Stimulated activated CD4-positive, alpha-beta T cell treated with anti-CD3 and anti-CD28 coated beads, Interleukin-12 subunit alpha, Interleukin-12 subunit beta, amount 100 ng/mL, for 48 hours (primary cell): ENCODE measurements at places on chromosomes 7 and 10.

DNA sequence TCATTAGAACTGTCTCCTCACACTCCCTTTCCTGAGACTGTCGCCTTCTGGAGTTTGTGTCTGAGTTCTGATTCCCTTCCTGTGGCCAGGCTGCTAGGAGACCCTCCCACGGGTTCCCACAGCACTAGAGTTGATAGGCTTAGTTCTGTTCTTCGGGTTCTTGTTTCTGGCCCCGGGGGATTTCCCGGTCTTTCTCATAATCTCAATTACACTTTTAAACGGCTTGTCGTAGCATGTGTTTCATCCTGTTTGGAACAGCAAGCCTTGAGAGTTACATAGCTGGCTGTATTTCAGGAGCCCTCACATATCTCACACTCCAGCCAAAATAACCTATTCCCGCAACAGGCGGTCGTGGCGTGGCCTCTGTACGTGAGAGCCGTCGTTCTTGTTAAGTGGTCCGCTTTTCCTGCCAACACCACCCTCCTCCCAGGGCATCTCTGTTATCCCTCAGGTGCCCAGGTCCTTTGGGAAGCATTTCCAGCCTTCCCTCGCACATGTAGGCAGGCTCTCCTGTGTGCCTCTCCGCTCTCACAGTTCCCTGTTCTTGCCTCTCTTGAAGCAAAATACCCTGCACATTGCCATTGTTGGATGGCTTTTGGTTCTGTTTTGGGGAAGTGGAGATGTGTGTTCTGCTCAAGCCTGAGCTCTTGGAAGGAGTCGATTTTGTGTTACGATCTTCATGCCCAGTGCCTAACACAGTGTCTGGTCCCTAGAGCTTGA lies 46.0 kb downstream of the CDC123 start:
- peak; percentile 35 for DNase-seq

DNA sequence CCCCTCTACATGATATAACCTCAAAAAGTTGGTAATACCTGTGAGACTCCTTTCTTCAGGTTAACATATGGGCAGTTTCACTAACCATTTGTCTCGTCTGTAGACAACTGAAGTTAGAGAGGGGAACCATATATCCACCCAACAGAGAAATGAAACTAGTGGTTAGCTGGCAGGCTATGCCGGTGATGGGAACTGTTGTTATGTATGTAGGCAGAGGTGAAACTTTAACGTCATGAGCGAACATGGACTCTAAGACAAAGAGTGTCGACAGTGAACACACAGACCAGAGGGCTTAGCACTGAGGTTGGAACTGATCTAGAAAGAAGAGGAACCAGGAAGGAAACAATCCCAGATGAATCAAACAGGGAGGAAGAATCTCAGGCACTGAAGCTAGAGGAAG lies 112.4 kb downstream of the ELMO1 start:
- peak; percentile 28 for DNase-seq

GRCh38 chr10:29968585-29968984 lies 90.8 kb downstream of the JCAD start:
- no peak for DNase-seq

- DNase-seq = no peak
Measured at GRCh38 chr7:5541087-5541992, 117.7 kb upstream of the TNRC18 start.

DNA sequence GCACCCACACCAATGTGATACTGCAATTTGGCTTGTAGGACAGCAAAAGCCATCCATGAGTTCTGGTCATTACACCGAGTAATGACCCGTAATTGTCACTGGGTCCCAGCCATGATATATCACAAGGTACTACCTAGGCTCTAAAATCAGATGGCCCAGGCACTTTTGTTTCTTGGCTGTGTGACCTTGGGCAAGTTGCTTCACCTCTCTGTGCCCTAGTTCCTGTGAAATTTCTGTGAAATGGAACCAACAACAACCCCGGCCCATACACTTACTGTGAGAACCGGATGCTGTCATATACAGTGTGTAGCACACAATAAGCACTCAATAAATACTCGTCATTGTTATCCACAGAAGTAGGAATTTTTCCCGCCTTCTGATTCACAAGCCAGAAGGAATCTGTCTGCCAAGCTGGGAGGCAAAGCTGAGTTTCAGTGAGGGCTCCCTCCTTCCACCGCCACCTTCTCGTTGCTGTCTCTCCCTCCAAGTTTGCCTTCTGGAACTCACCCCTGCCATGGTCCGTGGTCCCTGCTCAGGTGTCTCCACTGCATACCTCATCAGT lies 6.4 kb upstream of the CYTH3 start:
- DNase-seq = no peak

DNA sequence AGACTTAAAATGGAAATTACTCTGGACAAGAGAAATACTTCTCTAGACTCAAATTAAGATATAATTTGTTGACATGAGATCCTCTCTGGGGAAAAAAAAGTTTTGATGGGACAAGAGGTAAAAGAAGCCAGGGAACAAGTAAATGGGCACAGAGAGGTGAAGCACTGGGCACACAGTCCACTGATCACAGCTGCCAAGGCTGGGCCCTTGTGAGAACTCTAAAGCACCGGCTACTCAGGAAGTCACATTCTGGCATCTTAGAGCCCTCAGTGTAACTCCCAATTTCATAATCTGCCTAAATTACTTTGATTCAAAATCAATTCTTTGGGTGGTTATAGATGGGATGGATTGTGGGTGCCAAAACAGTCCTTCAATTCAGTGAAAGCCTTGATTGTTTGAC lies 123.2 kb upstream of the CACNA2D1 start:
- no peak for DNase-seq

GRCh38 chr10:67550838-67551402 lies 145.1 kb downstream of the CTNNA3 start:
- no peak for DNase-seq

DNA sequence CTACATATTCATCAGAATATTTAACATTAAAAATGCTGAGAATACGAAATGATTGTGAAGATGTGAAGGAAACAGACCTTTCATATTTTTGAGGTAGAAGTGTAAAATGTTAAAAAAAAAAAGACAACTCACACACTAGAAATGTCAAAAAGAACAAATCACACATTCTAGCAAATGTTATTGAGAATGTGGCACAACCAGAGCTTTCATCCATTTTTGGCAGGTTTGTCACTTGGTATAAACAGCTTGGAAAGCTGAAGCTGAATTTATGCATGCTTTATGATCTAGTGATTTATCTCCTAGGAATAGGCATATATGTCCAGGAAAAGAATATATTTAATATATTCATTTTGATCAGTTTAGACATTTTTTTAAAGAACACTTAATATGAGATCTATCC lies 784.9 kb upstream of the GHITM start:
- DNase-seq = no peak

DNA sequence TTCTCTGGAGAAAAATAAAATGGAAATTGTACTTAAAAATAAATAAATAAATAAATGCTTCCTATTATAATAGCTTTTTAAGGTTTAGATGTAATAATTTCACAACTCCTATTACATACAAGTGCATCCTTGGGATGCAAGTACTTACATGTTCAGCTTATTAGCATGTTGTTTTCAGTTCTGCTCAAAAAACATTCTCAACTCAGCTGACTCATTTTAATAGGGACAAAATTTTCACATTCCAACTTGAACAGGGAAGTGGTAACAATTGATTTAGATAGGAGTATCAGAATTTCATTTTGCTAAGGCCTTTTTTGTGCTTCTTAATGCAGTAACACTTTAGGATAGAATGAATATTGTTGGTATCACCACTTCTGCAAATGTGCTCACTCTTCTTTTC lies 16.7 kb upstream of the PAPSS2 start:
- no peak for DNase-seq

GRCh38 chr7:30026229-30027064 lies at the start of gene FKBP14:
FKBP14 (minus strand) TSS chr7:30026702; CDS start chr7:30026508, 194 bp downstream.
- DNase-seq = peak; percentile 87

GRCh38 chr7:86089455-86089854 lies 554.3 kb upstream of the GRM3 start:
- no peak for DNase-seq

- DNase-seq = no peak
Measured at GRCh38 chr10:79387466-79387973, 40.3 kb downstream of the PPIF start.

- peak; percentile 30 for DNase-seq
Measured at GRCh38 chr10:132637477-132638129, 100.0 kb downstream of the INPP5A start.

DNA sequence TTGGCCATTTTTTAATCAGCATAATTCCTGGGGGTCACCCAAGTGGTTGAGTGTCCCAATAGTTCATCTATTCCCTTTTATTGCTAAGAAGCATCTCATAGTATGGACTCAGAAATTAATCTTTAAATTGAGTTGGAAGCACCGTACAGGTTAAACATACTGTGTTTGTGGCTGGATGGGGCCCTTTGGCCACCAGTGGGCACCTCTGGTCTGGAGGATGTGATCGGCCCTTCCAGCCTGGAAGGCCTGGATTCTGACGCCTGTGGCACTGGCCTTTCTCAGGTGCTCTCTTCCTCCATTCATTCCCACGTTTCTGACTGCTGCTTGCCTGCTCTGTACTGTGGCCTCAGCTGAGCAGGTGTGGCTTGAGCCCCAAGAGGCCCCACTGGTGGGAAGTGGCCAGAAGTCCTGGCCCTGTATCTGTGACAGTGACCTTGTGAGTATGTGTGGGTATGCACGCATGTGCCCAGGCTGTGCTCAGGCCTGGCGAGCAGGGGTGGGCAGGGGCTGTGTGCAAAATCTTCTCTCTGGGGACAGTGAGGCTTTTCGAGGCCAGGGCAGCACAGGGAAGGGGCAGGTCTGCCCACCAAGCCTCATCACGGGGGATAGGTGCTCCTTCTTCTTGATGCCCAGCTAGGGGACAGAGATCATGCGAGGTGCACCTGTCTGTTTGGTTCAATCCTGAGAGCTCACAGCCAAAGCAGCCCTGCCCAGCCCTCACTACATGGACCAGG lies 30.1 kb downstream of the LDB3 start:
- no peak for DNase-seq
